ENCODE measurements at places on chromosomes 13 and 19.
A peak's percentile ranks its signal among the peaks of the same experiment; 100 is the strongest.

DNA sequence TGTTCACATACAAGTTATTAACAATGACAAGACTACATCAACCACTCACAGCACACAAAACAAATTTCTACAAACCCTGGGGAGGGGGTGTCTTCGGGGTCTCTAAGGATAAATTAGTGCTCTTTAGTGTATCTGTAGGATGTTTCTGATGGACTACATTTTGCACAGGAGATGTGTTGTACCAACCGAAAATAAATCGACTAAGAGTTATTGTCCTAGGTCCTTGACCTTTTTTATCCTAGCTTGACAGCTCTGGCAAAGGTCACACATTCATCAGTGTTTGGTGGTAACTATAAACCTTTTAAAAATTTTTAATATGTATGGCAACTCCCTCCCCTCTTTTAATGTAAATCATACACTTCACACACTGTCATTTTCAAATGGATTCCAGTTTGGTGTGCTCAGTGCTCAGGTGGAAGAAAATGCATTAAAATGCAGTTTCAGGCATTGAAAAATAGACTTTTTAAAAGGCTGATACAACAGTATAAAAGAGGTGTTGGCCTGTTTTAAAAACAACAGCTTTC, 7.7 kb downstream of the ZIC5 start:
- DNase-seq = no peak

GRCh38 chr19:45294291-45295029, 28.2 kb downstream of the CKM start:
- no peak for DNase-seq

GRCh38 chr19:33299051-33299688, 3.2 kb downstream of the CEBPA start:
- DNase-seq = no peak

DNA sequence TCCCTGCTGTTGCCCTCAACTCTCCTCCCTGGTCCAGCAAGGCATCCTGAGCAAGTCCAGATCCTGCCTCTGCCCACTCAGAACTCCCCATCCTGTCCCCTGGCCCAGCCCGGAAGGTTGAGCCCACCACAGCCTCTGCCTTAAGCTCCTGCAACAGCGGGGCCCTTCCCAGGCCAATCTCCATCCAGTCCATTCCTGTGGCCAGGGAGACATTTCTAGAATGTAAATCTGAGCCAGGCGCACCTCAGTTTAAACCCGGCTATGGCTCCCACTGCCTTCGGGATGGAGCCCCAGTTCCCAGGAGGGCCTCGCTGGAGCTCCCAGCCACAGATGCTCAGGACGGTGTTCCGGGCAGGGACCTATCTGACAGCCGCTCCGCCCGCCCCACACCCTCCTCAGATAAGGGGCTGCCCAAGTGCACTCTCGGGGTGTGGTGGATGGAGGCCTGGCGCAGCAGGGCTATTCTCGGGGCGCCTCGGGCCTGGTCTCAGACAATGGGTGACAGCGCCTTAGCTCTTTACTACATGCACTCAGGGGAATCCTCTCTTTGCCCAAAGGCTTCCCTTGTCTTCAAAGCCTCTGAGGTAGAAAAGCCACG, 5.3 kb downstream of the TRAPPC6A start:
- no peak for DNase-seq

DNA sequence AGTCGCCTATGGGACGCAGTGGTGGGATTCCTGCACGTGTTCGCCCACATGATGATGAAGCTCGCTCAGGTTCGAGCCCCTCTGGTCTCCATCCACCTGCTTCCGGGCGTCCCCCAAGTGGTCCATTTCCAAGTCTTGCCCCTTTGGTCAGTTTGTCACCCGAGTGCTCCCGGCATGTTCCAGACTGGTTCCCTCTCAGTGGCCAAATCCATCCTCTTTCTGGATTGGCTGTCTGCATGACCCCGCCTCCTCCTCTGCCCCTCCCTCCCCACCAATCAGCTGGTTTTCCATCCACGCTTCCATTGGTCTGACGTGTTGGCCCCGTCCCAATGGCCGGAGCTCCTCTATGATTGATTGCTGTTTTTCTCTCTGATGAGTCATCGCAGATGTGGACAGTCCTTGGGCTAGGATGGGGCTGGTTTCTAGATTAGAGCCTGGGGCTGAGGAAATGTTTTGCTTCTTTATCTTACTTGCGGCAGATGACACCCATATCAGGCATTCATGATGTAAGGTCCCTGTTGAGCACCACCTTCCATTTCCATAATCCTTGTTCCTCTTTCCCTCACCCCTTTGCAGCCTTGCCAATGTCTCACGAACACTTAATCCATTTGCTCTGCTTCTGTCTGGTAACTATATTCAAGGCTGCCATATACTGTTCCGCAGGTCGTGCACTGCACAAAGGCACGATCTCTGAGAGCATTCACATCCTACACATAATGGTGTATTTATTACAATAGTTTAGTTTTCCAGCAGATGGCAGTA, 73.8 kb downstream of the MAP4K1 start:
- peak; percentile 17 for DNase-seq

- peak; percentile 82 for DNase-seq
Observed at GRCh38 chr13:45500492-45501174, 35.9 kb downstream of the COG3 start.

DNA sequence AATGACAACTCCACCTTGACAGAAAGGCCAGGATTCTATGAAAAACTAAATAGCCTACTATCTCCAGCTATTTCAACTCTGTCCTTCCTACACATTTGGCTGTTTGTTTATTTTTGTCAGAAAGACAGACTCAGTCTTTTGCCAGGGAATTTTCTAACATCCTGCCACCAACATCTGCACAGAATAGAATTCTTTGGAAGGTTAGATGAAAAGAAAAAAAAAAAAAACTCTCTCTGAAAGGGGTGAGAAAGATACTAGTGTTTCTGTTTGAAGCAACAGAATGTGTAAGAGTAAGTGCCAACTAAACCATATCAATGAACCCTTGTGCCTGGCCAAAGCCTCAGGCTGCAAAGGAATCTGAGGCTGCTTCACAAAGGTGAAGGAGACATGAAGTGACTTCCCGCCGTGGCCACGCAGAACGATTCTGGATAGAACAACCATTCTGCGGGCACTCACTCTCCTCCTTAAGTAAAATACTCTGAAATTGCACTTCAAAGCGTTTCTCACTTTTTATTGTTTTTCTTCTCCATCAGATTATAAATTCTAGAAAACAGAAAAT, 498.2 kb downstream of the IRS2 start:
- DNase-seq = no peak

DNA sequence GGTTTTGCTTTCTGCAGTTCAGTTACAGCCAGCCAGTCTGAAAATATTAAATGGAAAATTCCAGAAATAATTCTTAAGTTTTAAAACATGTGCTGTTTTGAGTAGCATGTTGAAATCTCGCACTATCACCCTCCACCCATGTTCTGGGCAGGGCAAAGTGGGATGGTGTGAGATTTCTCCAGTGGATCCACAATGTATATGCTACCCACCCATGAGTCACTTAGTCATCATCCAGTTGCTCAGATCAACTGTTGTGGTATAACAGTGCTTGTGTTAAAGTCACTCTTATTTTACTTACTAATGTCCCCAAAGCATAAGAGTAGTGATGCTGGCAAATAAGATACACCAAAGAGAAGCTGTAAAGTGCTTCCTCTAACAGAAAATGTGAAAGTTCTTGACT, 56.4 kb downstream of the CYSLTR2 start:
- no peak for DNase-seq

DNA sequence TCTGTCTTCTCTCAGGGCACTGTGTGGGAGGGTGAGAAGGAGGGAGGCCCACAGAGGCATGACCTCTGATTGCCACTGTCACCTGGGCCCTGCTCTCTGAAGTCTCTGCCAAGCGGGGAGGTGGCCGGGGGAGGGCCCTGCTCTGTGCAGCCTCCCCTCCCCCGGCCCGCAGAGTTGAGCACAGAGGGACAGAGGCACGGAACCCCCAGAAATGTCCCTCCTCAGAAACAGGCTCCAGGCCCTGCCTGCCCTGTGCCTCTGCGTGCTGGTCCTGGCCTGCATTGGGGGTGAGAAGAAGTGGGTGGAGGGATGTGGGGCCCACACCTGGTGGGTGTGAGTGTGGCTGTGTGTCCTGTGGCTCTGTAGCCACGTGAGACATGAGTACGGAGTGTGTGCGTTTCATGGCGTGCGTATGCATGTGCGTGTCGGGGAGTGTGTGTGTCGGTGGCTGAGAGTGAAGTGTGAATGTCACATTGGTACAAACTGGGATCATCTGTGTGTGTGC, at the start of gene APOC4:
TSS of gene APOC4 (plus strand) at position 171 of the 505 bp plus-strand sequence. CDS start at position 212, 41 bp downstream.
- DNase-seq = no peak

DNA sequence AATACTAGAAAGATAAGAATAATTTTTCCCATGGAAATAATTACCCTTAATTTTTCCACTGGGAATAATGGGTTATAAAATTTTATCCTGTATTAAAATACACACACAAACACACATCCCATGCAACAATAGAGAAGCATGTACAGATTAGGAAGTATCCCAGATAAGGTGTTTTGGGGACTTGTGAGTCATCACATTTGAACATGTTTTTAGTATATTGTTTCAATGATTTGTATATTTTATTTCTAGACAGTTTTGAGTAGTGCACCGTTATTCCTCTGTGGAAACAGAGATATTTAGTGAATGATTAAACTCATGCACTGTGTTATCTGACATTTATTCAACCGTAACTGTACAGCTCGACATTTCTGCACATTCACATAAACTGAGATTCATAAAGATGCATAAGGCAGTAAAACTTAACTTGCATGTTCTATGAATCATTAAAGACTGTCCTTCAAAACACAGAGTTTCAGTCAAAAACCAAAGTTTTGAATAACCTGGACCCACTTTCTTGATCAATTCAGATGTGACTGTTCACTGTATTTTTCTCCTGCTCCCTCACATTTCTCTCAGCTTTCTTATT, 30.1 kb downstream of the KLF12 start:
- no peak for DNase-seq

DNA sequence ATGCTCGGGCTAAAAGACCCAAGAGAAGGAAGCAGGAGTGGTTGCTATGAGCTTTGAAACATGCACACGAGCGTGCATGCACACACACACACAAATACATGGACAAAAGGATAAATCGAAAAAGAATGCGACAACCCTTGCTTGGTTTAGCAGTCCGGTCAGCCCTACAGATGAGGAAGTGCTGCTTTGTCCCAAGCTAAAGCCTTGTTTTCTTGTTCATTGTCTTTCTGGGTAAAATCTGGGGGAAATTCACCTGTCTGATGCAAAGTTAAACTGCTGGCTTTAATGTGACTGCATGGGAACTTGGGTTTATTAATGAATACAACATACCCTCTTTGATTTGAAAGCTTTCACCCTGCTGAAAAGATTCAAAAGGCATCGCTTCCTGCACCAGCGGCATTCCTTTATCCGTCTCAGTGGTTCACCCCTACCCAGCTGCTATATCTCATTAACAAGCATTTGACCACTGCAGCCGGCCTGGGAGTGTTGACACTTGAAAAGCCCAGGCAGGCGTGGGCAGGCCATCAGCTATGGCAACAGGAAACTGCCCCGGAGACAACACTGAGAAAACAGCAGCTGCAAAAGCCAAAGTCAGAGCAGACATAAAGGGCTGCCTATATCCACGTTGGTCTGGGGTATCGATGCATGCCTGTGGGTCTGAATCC, 301.7 kb downstream of the NDFIP2 start:
- peak; percentile 75 for DNase-seq

DNA sequence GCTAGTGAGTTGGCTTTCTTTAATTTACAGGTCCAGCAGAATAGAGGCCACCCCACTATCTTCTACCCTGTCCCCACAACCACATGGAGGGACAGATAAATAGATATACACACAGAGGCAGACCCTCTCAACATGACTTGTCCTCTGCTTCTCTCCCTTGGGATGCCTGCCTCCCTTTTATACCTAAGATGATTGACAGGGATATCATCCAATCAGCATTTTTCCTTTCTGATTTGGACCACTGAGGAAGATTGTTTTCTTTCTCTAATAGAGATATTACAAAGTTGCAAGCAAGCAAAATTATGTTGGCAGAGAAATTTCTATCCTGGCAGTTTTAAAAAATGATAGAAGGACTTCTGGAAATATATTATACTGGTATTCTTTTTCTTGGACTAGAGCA, 35.8 kb downstream of the STOML3 start:
- no peak for DNase-seq

GRCh38 chr19:18306209-18306887, 16.5 kb downstream of the LSM4 start:
- no peak for DNase-seq

DNA sequence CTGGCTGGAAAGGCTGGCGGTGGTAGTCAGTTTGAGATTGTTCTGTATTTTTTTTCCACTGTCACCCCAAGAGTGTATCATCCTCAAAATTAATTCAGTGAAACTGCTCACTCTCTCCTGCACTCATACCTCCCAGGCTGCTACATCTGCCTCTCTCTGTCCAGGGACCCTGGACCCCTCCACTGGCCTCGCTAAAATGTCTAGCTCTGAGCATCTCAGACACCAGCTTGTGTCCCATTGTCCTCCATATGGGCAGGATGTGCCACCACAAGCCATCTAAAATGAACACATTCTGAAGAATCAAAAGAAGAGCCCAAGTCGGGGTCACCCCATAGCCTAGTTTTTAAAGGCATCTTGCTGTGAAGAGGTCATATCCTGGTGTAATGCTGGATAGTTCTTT, 345.5 kb upstream of the TSHZ3 start:
- DNase-seq = no peak
